Hepatic stellate cell (primary cell): ENCODE measurements at places on chromosomes 2 and 18.

DNA sequence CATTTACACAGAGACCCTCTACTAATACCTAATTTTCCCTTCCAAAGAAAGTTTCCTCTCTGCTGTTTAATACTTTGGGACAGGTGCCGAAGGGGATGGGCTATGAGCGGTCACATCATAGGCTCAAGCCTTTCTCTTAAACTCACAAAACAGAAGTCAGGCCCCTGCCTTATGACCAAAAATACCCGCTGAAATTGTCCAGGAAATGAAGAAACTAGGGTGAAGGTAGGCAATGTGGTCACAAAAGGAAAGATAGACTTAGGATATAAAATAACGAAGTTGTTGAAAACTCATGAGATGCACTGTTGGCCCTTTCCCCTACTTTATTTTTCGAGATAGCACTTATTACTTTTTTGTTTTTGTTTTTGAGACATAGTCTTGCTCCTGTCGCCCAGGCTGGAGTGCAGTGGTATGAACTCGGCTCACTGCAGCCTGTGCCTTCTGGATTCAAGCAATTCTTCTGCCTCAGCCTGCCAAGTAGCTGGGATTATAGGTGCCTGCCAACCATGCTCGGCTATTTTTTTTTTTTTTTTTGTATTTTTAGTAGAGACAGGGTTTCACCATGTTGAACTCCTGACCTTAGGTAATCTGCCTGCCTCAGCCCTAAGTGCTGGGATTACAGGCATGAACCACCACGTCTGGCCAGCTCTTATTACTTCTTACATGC is 16.3 kb downstream of the SLC8A1 start:
- DNase-seq = no peak

DNA sequence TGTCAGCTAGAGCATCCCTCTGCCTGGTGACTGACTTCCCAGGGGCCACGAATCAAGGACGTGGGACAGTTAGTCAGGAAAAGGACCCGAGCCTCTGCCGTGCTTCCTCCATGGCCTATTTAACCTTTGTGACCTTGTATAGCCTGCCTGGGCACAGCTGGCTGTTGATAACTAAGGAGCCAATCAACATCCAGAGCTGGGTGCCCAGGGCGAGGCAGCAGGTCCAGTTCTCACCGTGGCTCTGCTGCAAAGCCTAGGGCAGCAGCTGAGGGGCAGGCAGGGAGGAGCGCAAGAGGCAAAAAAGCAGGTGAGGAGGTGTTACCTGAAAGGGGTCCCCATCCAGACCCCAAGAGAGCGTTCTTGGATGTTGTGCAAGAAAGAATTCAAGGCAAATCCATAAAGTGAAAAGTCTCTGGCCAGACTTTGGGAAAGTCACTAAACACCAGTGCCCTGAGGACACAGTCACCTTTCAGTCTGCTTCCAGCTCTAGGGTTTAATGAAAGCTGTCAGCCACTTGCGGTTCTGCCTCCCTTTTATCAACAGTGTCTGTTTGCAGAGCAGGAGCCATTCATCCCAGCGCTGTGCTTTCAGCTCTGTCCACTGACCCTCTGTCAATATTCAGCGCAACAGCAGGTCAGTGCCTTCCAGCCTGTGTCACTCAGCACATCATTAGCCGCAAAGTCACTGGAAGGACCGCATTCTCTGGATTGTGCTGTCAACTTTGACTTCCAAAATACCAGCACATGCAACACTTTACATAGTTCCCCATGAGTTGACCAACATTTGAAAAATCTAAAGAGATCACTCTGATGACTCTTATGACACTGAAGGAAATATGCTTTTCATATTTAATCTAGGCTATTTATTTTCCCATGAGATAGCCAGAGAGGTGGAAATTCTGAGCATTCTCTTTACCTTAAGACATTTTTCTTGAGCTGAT is 38.6 kb upstream of the ASAP2 start:
- DNase-seq = no peak

DNA sequence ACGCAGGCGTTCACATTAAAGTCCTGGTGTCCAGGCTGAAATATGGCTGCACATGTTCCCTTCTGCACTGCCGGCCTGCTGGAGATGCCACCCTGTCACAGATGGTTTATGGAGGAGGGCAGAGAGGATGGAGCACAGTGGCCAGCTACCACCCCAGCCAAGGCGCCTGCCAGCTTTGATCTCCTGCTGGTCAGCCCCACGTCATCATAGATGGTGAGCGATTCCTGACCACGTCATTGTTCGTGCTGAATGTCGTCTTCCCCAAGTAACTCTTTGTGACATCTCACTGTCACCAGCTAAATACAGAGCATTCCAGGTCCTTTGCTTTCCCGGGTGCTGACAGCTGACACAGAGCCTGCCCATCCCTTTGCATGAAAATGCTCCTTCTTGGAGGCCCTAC is 248.3 kb downstream of the TTC32 start:
- no peak for DNase-seq

- peak; percentile 96 for DNase-seq
These were observed 3.4 kb upstream of the HS6ST1 start for GRCh38 chr2:128321784-128322714.

DNA sequence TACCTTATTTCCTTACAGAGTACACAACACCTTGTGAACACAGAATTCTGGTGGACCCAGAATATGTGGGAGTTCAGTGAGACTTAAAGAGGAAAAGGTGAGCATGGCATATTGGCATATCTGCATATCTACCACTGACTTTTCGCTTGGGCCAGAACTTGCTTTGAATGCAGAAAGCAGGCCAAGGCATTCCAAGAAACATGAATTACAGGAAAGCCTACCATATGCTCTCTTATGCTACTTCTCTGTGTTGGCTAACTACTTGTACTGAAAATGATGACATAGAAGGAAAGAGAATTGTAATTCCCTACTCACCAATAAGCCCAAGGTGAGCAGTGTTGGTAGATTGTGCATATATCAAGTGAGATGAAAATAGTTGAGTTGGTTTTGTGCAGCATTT is 31.4 kb upstream of the CCDC93 start:
- DNase-seq = no peak

DNA sequence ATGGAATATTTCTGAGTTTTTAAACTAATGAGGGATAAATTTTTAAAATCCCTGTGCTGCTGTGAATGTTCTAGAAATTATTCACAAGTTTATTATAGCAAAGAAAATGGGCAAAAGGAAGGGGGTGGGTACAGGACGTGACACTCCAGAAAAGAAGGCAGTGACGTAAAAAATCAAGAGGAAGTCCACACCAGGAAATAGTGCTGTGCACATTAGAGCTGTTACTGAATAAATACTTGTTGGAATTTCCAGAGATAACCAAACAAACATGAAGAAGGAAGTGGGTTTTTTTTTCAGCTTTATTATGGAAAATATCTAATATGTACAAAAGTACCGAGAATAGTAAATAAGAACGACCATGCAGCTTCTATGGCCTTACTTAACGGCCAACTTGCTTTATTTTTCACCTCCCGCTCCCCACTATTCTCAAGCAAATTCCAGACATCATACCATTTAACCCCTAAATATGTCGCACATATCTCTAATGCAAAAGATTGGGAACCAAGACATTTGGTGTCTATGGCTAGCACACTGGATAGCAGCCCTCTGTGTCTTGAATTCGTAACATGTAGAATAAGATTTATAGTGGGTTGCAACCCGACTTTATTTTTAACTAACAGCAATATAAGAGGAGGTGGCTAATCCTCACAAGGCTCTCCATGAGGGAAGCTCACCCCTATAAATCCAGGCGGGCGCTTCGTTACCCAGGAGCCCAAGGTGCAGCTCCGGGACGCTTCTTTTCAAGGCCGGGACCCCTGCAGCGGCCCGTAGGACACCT is 580 bp upstream of the NDUFV2 start:
- DNase-seq = peak; percentile 55

GRCh38 chr2:122236925-122237324 is 481.5 kb downstream of the TSN start:
- no peak for DNase-seq

GRCh38 chr2:232438951-232439757 is 16.8 kb upstream of the ALPI start:
- DNase-seq = no peak

GRCh38 chr18:63264871-63265270 is 54.7 kb downstream of the BCL2 start:
- DNase-seq = no peak

GRCh38 chr2:86675511-86676015 is 44.5 kb upstream of the RMND5A start:
- no peak for DNase-seq

DNA sequence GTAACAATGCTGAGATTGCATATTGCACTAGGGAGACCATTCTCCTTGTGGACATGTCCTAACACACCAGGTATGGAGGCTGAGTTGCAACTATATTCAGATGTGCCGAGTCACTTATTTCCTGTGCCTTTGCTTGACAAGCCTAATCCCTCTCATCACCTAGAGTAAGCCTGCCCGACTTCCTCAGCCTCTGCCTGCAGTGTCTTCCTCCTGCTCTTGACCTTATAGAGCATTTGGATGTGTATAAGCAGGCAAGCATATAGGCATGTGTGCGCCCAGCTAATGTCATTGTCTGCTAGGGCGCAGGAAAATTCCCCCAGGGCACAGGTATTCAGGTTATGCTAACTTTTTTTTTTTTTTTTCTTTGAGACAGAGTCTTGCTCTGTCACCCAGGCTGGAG is 316.9 kb downstream of the CDH2 start:
- no peak for DNase-seq

GRCh38 chr2:88880441-88880953 is 189.0 kb downstream of the RPIA start:
- DNase-seq = peak; percentile 22

- no peak for DNase-seq
These were observed 231.9 kb upstream of the MGAT5 start for GRCh38 chr2:134021830-134022524.

- DNase-seq = no peak
These were observed 342.6 kb downstream of the THSD7B start for GRCh38 chr2:137107904-137108303.

DNA sequence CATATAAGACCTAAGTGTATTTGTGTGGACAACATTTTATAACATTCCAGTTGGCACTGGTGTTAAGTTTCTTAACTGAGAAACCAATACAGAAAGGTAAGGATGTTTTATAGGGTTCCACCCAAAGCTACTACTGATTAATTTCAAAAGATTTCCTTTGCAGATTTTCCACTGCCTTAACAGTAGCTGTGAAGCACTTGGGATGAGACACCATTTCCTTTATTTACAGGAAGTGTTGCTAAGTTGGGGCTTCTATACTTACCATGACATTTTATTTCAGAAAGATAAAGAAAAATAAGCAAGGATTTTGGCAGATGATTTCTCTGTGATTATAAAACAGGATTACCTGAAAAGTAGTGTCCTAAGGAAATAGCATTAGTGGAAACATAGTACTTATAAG is 234.3 kb downstream of the CALCRL start:
- DNase-seq = no peak

GRCh38 chr2:85414761-85415553 is 3.6 kb upstream of the SH2D6 start:
- DNase-seq = no peak

DNA sequence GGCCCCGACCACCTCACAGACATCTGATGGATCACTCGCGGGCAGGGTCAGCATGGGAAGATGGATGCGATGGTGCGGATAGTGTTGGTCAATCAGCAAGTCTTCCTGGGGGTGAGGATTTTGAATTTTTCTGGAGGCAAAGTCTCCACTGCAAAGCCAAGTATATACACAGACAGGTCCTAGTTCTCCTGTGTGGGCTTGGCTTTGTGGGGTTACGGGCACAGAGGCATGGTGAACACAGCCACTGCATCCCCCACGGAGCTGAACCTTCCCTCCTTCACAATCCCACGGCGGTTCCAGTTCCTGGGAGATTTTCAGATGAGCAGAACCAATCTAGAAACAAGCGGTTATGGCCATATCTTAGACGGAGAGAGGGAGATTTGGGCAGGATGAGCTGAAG is 35.8 kb downstream of the CNGA3 start:
- DNase-seq = no peak
